CD4-positive, alpha-beta T cell (primary cell): ENCODE measurements at places on chromosomes 2 and 18. TPM values are rescaled to one million over a fixed set of nuclear protein-coding genes. Genes with fewer than 3 reads are reported as not detected.

Gene EDAR
- 9.4 TPM for total RNA-seq

DNA sequence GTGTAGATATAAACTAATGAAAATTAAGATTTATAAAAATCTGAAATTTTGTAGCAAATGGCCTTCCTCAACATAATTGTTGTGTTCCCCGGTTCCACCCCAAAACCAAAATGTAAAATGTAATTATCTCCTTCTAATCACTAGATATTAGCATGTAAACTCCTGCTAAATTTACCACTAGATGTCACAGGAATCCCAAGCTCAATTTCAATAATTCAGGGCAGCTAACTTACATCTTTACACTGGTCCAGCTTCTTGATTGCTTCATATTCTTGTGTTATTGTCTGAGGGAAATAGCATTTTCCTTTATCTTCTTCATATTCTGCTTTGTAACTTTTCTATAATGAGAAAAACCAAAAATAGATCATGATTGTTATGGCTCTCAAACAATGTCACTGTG lies 42.6 kb downstream of the NEB start:
- no peak for DNase-seq

GRCh38 chr2:14199040-14199439 lies 433.5 kb upstream of the LRATD1 start:
- no peak for DNase-seq

DNA sequence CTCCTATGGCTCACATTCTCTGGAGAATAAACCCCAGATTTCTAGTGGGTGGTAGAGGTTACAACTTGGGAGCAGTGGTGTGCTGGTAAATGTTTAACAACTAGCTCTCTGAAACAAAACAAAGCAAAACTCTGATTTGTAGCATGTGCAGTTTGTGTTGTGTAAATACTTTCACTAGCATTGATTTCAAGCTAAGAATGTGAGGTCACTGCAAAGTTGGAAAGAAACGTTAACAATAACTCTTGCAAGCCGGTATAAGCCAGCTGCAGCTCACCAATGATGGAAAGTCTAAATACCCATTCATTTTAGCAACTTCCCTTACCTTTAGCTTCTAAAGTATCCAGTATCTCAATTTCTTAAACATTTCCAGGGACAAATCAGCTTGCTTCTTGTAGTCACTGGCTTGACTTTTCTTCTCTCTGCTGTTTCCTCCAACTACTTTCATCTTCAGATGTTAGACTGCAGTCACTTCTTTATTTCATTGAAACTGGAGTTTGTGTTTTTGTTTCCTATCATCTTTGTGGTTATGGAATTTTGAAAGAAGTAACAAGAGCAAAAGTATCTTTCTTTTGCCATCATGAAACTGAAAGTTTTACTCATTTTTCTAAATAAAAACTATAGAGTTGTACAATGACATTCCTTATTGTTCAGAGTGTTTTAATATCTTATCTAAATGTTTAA lies 140.2 kb downstream of the PLCL1 start:
- no peak for DNase-seq

DNA sequence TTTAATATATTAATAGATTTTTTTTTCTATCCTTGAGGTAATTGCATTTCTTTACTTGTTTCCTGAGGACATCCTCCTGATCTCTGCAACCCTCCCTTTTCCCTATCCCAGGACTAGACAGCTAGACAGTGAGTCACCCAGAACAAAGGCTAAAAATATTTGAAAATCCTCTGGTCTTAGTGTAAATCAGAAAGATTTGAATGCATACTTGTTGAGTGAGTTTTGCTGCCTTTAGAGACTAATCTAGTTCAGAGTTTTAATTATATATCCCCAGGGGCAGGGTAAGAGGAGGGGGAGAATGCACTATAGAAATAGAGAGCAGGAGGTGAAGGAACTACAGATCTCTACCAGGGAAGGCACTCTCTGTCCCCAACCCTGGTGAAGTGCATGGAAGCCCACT lies 202.3 kb upstream of the TCF4 start:
- no peak for DNase-seq

Gene ITGB6
- not detected for total RNA-seq

DNA sequence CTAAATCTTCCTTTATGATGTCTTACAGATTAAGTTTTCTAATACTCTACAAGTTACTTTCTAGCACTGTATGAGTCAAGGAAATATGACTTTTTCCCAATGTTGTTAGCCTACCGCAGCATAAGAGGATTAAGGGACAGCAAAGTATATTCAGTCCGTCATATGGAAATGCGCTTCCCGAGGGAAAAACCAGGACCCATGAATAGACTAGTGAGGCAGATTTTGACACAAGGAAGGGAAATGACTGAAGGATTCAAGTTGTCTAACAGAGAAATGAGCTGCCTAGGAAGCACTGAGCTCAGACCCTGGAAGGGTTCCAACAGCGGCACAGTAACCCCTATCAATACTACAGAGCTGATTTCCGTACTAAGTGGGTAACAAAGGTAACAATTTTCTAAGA lies 12.0 kb downstream of the SEPTIN10 start:
- DNase-seq: no peak

DNA sequence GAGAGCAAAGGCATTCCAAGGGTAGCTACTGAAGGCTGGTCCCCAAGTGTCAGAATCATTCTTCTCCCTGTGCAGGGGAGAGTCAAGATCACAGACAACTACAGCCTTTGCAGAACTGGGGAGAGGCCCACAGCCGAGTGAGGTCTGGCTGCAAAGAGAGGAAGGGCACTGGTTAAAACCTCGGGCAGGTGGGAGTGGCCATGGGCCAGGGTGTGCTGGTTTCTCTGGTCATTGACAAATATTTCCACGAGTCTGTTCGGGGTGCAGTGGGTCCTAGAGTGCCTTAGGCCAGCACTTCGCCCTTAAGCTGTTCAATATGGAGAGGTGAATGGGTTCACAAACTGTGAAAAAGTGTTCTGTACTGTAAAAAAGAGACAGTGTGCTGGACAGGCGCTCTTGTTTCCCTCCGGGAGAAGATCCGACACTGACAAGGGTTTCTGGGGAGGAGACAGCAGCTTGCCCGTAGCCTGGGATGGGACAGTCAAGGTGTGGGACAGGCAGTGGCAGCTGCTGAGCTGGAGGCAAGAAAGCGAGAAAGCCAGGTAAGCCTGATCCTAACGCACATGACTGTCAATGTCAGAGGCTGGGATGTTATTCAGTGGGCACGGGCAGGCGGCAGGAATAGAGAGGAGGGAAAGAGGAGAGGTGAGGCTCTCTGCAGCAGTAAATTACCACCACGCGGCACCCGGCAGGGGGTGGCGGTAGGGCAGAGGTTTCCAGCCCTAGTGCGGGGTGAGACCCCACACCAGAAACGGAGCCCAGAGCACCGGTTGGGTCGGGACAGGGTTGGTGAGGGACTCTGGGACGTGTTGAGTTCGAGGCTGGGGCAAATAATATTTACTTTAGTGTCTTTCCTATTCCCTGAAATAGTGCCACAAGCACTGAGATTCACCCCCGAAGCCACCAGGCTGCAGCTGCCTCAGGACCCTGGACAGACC lies 2.0 kb downstream of the NPPC start:
- no peak for DNase-seq

Gene INPP1
- total RNA-seq: 2.7 TPM

DNA sequence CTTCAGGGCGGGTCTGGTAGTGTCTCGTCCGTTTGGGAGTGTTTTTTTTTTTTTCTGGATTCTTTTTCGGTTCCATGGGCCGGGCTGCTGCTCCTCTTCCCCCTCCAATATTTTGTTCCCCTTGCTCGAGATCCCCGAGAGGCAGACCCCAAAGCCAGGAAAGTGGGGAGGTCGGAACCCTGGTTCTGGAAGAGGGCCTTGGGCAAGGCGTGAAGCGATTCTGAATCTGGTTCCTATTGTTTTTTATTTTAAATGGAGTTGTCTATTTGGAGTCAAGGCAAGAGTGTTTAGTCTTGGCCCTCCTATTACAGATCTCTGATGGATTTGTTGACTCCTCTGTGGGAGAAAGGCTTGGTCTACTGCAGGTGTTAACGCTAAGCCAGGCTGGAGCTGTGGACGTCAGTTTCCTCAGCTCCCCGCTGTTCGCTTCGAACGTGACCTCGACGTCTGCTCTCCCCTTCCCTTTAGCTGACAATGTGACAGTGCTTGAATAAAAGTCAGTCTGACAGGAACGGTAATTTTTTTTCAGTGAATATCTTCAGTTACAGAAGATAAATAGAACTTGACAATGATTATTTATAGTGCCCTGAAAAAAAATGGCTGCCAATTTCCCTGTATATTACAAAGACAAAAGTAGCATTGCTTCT lies 683 bp upstream of the DNAJC27 start:
- peak; percentile 50 for DNase-seq

DNA sequence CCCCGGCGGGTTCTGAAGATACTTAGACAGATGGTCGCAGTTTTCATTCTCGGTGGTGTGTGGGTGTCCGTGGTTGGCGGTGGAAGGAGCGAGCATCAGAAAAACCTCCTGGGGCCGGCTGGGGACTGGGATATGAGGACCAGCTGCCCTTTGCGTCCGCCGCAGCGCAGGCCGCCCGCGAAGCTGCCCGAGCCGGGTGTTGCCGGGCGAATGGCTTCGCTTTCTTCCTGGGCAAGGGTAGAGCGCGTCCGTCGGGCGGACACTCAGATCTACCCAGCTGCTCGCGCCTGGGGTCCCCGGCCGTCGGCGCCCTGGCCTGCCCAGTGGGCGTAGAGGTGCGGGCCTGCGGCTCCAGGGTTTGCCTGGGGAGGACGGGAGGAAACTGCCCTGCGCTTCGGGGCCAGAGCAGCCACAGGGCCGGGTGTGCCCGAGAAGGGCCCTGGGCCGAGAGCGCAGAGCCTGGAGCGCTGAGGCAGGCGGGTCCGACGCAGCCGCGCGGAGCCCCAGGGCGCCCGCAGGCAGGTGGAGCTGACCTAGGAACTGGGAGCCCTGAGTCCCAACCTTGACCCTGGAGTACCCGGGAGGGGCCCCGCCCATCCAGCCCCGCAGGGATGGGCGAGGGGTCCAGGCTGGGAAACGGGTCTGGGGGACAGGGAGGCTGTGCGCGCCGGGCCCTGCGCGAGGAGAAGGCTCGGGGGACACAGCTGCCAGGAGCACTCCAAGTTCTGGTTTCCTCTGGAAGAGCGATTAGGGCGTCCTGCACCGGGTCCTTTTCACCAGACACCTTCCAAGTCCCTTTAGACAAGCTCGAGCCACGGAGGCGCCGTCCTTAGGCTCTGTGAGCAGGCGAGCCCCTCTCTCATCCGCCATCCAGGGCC lies 1.3 kb downstream of the TWIST2 start:
- DNase-seq: no peak

- DNase-seq: no peak
Observed at GRCh38 chr2:46145840-46146239, 151.4 kb upstream of the EPAS1 start.

DNA sequence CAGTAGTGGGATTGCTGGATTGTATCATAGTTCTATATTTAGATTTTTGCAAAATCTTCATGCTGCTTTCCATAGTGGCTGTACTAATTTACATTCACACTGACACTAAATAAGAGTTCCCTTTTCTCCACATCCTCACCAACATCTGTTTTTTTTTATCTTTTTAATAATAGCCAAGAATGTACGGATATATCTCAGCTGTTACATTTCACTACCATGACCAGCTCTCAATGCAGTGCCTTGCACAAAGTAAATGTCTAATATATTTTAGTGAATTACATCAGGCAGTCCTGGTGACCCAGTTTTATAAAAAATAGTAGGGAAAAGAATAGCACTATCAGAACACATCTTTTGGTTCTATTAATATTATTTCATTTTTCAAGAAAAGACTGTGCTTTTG lies 161.8 kb downstream of the LNPK start:
- no peak for DNase-seq

DNA sequence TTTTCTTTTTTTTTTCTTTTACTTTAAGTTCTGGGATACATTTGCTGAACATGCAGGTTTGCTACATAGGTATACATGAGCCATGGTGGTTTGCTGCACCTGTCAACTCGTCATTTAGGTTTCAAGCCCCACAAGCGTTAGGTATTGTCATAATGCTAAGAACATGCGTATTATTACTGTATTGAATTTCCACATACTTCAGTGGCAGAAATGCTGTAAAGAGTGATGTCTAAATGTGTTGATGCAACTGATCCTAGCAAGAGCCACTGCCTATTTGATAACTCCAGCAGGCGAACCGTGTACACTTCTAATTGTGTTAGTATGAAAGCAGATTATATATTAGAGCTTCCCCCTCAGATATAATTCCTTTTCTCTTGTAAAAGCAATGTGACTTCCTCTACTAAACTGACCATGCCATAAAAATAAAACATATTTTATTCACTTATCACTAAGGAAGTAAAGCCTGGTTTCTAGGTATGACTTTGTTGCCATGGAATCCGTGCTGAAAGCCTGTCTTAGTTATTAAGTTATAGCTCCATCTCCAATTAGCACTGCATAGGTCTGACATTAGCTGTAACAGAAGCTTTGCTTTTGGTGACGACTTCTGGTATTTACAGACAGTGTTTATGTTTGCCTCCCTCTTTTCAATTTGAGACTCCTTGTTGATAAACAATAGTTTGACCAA lies 280.0 kb downstream of the GALR1 start:
- no peak for DNase-seq

Gene ALPG
- not detected for total RNA-seq

- DNase-seq: no peak
Observed at GRCh38 chr2:83459456-83459855, 999.6 kb downstream of the SUCLG1 start.

Gene ANKRD30B
- not detected for total RNA-seq

GRCh38 chr2:206515580-206515979 lies 72.2 kb downstream of the ADAM23 start:
- no peak for DNase-seq

GRCh38 chr2:64470766-64471295 lies 16.9 kb downstream of the LGALSL start:
- no peak for DNase-seq

- no peak for DNase-seq
Observed at GRCh38 chr2:12008425-12009061, 262.1 kb downstream of the LPIN1 start.

DNA sequence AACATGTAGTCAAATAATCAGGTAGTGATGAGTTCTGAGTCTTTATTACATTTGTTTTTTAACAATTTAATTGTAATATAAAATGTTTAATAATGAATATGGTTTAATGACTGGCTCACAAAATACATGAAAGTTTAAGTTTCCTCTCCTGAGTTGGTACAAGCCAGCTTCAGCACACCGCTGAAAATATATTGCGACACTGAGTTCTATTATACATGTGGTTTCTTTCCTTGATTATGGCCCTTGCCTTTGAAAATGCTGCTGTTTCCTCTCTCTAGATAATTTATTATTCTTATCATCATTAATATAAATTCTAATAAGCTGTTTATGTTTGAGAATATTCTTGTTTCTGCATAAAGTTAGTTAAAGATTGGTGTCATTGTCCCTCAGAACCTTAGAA lies 249.3 kb downstream of the PARD3B start:
- DNase-seq: no peak

- DNase-seq: no peak
Observed at GRCh38 chr2:8402222-8402621, 279.6 kb upstream of the ID2 start.

DNA sequence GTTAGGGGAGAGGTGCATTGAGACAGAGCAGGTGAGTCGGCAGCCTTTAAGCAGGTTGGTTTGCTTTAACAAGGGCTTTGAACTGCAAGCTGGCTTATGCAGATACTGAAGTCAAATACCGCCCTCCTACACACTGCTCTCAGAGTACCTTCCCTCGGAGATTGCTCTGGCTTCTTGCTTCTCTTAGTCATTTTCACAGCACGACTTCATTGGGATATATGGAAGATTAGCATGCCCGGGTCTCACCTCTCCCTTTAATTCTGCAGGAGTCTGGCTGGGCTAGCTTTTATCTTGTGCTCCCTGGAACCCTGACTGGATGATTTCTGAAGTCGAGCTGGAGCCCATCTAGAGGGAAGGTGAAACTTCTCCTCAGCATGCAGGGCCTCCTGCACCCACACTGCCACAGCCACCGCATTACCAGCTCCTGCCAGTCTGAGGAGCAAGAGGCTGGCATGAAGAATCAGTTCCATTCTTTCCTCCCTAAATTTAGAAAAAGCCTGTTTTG lies 395.5 kb upstream of the HNRNPA3 start:
- no peak for DNase-seq
